ENCODE measurements at places on chromosomes 5 and 9.
A peak's percentile ranks its signal among the peaks of the same experiment; 100 is the strongest.

DNA sequence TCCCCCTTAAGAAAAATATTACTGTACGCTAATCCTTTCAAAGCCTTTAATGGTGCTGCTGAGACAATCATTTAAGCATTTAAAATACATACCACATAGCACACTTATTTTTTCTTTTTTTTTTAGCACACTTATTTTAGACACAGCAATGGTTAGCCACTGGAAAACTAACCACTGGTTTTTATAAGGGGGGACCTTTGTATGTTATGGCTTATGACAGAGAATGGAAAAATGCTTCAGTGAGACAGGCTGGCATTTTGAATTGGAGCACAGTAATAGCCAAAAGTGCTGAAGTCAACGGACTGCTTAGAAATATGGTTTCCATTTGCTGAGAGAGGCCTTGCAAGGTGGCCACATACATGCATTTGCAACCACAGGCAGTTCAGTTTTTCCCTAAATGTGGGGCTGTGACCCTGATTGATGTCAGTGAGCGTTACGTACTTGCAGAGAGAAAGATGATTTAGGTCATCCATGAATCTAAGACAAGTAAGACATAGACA lies 28.5 kb downstream of the AOPEP start:
- DNase-seq: no peak

- DNase-seq: no peak
Observed at GRCh38 chr9:22237497-22238363, 208.9 kb upstream of the DMRTA1 start.

- no peak for DNase-seq
Observed at GRCh38 chr5:10999714-11000113, 238.7 kb upstream of the DAP start.

DNA sequence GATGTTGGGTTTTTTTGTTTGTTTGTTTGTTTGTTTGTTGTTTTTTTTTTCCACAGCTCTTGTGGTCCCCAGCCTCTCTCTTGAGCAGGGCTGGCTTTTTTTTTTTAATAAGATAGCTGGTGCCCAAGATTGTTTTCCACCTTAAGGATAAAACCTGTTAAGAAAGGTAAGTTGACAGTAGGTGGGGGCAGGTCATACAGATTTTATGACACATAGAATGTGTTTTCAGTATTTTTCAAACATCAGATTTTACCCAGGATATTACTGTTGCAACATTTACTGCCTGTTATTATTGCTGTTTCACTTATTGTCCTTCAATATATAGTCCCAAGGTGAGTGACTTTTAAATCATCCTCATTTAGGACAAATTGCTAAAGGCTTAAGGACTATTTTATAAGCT lies 3.9 kb upstream of the IL7R start:
- DNase-seq: no peak

- DNase-seq: no peak
Observed at GRCh38 chr5:87400305-87400899, 12.3 kb downstream of the CCNH start.

DNA sequence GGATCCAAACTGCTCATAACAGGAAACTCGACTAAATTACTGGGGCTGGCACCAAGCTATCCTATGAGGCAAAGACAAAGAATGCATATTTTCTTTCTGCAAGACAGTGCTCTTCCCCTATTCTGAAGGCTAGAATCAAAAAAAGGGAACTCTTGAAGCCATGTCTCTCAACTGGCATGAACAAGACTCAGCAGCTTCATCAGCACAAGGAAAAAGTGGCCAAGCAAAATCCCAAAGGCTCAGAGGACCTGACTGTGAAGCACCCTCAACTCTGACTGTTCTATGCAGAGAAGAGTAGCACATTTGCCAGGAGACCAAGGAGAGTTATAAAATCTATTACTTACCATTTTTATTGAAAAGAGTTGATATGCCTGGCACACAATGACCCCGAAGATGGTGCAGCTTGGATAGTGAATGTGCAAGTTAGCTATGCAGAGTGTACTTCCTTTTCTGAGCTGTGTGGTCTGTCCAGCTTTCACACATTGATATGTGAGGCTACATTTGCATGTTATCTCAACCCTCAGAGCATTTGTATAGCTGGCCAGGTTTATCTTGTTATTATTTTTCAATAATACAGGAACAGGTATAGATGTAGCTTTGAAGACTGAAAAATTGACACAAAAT lies 51.0 kb upstream of the FYB1 start:
- peak; percentile 74 for DNase-seq

- DNase-seq: no peak
Observed at GRCh38 chr5:67154556-67155206, 41.9 kb downstream of the CD180 start.

DNA sequence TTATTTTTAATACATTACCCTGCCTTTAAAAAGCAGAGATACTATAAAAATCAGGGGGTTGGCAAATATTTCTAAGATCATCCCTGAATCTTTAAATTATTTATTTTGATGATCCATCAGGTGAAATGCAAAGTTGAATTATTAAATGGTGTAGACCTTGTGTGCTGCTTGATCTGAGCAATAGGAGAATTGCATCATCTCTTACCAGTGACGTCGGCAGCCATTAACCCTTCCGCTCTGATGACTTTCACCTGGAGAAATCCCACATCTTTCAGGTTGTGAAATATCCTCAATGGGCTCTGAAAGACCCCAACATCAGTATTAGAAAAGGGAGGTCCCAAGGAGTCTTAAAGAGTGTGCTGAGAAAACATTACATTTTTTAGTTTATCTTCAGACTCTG lies 270.2 kb downstream of the SLF1 start:
- DNase-seq: no peak

- DNase-seq: no peak
Observed at GRCh38 chr5:89246252-89246651, 363.3 kb upstream of the MEF2C start.

- DNase-seq: no peak
Observed at GRCh38 chr5:180631549-180632383, 17.6 kb downstream of the FLT4 start.

DNA sequence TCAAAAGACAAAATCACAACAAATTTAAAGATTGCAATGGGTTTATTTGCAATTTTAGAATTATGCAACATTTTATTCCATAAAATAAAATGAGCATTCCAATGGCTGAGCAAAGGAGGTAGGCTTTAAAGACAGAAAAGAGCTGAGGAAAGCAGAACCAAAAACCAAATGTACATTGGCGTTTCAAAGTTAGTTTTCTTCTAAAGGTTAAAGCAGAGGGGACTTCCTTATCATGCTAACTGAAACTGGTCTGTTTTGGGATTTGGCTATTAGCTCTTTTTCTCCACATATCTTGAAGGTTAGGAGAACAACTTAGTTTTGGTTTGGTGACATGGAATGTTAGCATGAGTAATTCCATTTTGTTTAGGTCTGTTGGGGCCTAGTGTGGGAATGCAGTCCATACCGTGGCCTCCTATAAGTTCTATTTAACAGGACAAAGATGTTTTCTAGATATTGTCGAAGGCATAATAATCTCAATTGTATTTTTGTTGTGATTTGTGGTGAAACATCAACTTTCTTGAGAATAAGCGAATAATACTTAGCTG lies 20.3 kb downstream of the DCP2 start:
- no peak for DNase-seq

DNA sequence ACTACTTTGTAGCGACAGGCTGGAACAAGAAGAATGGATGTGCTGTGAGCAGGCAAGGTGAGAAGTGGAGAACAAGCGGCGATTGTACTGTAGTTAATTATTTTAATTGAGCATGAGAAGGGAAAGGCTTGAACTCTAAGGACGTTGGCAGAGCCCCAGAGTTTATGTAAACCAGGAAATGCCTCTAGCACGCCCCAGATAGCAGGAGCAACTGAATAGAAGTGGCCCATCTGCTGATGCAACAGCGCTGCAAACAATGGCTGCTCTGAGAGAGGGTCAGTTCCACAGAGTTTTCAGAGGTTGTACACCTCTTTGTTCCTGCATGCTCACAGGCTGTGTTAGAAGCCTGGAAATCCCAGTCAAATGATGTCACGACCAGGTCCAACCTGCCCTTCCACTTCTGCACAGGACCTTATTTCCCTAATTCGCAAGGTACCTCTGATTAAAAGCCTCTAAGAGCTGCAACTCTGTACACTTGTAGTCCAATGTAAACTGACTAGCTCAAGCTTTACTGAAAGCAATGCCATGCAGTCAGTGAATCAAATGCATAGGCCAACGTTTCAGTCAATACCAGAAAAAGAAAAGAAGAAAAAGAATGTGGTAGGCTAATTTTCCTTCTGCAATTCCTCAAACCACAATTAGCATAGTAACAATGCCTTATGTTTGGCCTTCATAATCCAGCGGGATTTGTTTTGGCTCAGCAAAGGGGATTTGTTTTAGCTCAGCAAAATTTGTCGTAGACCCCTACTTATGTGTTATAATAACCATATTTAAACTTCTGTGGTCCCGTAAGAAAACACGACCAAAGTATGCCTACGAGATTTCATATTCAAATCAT lies 119.6 kb upstream of the RETREG1 start:
- no peak for DNase-seq

DNA sequence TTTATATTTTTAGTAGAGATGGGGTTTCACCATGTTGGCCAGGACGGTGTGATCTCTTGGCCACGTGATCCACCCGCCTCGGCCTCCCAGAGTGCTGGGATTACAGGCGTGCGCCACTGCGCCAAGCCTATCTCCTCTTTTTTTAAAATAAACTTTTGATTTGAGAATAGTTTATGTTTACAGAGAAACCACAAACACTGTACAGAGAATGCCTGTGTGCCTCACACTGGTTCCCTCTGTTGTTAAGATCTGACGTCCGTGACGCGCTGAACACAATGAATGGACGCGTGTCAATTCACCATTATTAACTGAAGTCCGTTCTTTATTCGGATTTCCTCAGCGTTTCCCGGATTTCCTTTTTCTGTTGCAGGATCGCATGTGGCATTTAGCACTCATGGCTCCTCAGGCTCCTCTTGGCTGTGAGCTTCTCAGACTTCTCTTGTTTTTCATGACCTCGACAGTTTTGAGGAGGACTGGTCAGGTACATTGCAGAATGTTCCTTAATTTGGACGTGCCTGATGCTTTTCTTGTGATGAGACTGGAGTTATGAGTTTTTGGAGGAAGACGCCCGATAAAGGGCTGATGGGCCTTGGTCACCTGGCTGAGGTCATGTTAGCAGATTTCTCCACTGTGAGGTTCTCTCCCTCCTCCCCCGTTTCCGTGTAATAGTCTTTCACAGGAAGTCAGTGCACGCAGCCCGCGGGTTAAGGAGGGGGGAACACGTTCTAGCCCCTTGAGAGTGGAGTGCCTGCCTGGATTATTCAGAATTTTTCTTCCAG lies 69.6 kb downstream of the ANKRD33B start:
- DNase-seq: peak; percentile 73

GRCh38 chr9:84212982-84213381 lies 127.6 kb downstream of the SLC28A3 start:
- DNase-seq: no peak

DNA sequence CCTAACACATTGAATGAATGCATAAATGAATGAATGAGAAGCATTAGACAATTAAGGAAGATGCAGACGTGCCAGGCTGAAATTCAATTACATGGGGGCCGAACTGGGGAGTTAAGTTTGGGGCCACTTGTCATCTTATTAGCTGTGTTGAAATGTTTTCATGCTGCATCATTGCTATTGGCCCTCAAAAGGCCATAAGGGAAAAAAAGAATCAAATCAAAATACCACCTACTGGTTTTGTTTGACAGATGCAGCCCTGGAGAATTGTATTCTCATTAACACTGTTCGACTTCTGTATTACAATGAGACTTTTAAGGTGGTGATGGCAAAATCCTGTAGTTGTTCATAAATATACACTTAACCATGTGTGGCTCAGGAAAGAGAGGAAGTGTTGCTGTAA lies 38.4 kb downstream of the UBE2QL1 start:
- DNase-seq: no peak

DNA sequence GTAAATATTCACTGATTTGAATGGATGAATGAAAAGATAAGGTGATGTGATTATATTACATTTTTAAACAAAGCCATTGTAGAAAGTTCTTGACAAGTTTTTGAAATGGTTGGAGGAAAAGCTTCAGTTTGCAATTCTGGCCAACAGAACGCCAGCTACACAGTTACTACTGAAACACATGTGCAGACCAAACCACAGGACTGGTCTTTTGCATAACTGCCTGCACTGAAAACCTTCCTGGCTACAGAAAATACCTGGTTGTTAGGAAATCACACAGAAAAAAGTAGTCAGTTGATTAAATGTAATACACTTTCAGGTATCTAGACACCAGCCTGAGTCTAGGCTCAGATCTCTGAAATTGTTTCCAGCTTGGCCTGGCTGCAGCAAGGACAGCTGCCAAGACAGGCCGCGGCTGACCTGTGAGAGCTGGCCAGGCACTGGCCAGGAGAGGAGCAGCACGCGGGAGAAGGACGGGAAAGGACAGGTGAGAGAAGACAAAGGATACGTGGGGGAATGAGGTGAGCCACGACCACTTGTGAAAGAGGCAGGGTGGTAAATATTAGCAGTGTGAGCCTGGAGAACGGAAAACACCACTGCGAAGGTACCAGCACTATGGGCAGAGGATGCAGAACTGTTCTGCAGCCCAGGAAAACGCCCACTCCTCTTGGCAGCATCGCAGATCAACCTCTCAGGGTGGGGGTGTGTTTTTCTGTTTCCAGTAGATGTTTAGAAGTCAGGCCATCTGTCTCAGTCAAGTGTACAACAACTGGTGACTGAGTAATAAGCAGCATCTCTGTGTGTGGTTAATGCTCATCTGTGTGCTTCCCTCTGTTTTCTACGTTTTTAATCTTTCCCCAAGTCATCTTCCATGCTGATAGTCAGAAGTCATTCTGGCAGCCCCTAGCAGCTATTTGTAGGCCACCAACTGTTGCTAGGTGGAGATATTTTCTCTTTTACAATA lies 137.4 kb downstream of the SCAMP1 start:
- DNase-seq: no peak

DNA sequence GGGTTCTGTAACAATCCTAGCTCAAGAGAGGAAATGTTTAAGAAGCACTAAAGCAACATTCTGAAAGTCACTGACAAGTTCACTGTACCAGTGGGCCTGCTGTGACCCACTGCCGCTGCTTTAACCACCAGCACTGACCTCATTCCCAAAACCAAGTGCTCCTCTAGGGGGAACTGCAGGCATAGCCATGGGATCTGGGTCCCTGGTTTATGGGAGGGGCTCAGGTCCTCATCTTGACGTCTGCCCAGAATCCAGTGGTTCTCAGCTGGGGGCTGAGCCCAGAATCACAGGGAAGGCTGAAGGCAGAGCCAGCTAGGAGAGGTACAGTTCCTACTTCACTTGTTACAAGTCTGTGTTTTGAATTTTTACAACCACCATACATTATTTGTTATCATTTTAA lies 36.1 kb upstream of the SLC2A8 start:
- no peak for DNase-seq

GRCh38 chr9:4056187-4056586 lies 243.7 kb downstream of the GLIS3 start:
- DNase-seq: no peak

DNA sequence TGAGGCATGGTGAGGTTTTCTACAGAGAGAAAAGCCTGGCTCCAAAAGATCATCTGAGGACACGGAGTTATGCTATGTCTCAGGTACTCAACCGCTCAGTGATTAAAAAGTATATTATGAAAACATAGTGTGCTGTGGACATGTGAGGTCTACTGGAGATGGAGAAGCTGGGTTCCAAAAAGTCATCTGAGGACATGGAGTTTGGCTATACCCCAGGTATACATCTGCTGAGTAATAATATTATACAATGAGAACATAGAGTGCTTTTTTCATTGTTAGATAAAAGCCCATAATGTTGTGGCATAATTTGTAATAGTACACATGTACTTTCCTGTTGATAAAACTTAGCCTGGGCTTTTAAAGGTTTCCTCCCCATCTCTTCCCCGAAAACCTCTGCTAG lies 70.7 kb upstream of the SHISAL2B start:
- DNase-seq: no peak

Data from GF-D8 (cell line).